Inflammatory macrophage (primary cell): ENCODE measurements at places on chromosomes 12 and 14.

DNA sequence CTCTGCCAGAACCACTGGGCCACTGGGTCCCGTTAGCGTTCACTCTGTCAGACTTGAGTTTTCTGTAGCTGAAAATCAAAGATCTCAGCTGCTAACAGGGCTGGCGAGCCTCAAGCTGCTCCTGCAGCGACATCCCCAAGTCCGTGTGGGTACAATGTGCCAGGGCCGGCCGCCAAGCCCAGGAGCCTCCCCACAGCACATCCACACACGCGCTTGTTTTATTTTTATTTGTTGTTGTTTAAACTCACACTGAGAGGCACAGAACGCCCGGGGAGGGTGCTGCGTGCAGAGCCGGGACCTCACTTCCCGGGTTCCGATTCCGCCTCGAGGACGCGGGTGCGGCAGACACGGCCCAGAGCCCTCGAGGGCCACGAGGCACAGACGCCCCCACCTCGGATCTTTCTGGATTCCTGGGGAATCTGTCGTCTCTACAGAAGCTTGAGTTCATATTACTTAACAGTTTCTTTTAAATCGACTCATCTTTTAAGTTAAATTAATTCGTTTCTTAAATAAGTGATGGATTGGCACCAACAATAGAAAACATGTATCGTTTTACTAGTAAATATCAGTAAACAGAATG lies 9.3 kb downstream of the GALNT9 start:
- no peak for DNase-seq

DNA sequence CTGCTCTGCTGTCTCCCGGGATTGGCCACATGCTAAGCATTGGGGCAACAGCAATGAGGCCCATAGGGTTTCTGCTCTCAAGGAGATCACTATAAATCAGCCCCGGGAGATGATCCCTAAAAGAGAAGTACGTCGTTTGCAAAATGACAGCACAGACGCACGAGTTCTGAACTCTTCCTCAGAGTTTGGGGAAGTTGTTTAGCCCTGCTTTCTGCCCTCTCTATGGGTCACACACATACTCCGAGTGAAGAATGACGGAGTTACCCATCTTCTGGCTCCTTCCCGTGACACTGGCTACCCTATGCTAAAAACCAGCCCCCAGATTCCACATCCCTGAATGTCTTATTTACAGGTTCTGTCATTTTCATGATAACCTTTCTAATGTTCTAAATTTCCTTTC lies 258.0 kb upstream of the PLEKHG7 start:
- DNase-seq: peak; percentile 95

DNA sequence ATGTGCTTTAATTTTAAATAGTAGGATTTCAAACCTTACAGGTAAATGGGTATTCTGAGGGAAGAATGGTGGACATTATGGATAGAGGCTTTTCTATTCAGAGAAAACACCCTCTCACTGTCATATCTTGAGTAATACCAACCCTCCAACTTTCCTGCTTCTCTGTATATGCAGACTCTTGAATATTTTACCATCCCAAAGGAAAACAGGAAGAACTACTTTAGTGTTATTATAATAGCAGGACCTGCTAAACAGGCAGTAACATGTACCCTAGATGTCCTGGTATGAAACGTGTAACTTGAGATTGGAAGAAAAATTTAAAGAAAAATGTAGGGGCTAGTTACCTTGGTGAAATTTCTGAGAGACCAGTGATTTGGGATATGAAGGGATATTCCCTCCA lies 82.9 kb upstream of the TRHDE start:
- no peak for DNase-seq

GRCh38 chr12:57628280-57629191 lies 4.5 kb downstream of the B4GALNT1 start:
- no peak for DNase-seq

DNA sequence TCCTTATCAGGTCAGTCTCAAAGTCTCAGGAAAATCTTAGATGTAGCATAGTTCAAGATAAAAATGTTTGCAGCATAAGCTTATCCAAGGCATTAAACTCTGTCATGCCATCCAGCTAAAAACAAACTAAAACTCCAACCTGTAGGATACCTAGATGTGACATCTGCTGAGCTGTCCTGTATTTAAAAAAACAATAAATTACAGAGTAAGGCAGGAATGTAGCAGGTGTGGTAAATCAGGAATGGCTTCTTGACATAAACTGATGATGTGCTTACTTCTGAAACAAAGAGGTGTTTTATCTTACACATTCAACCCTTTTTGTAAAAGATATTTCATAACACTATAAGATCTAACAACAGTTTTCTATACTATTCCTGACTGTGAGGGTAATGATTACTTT lies 30.6 kb upstream of the DLGAP5 start:
- DNase-seq: no peak

- DNase-seq: peak; percentile 6
Observed at GRCh38 chr14:52131640-52132320, 62.9 kb upstream of the NID2 start.

GRCh38 chr12:52160200-52160599 lies 31.6 kb downstream of the KRT80 start:
- no peak for DNase-seq

- no peak for DNase-seq
Observed at GRCh38 chr14:43132441-43132840, 1374.6 kb downstream of the FSCB start.

GRCh38 chr12:108701779-108702441 lies 29.4 kb downstream of the CORO1C start:
- peak; percentile 18 for DNase-seq

- peak; percentile 99 for DNase-seq
Observed at GRCh38 chr12:91877022-91877421, 268.6 kb downstream of the BTG1 start.

- no peak for DNase-seq
Observed at GRCh38 chr12:46354111-46354801, 18.3 kb downstream of the SLC38A2 start.

- no peak for DNase-seq
Observed at GRCh38 chr12:88870000-88870737, 289.9 kb upstream of the KITLG start.

DNA sequence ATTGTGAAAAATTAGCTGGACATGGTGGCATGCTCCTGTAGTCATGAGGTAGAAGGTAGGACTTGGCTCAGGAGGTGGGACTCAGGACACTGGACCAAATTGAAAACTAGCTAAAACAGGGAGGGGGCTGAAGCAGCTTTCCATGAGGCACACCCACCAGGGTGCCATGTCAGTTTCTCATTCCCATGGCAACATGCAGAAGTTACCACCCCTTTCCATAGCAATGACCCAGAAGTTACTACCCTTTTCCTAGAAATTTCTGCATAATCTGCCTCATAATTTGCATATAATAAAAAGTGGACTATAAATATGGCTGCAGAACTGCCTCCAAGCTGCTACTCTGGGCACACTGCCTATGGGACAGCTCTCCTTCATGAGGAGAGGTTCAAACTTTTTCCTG lies 38.5 kb downstream of the ERO1A start:
- DNase-seq: no peak

DNA sequence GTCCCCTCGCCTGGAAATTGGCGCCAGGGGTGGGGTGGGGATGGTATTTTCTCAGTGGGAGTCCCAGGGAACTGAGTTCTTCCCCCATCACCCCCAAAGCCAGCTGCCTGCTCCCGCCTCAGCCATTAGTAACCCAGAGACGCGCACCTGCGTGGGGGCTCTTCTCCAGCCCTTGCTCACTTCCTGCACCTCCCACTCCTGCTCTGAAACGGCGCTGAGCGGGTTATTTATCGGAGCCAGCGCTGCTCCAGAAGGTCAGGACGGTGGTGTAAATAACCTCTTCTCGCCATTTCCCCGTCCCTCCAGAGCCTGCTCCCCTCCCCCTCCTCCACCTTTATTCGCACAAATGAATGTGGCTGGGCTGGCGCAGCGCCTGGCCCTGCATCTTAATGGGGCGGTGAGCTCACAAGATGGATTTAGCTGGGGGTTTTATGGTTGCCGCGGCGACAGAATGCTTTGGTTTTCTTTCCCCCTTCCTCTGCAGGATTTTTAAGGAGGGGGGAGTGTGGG lies 12.2 kb downstream of the GPR84 start:
- no peak for DNase-seq

DNA sequence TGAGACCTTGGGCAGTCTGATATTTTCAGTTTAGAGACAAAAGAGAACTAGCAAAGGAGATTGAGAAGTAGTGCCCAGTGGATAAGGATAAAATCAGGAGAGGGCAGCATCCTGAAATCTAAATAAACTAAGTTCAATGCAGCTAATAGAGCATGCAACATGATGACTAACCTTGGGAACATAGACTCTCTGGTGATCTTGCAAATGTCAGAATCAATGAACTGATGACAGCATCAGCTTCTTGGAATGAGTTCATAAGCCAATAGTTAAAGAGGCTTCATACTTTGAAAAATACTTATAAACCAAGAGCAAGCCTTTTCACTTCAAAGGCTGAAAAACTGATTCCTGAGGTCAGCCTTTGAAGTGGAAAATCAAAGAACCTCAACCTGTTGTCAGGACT lies 8.2 kb downstream of the TAS2R19 start:
- no peak for DNase-seq

DNA sequence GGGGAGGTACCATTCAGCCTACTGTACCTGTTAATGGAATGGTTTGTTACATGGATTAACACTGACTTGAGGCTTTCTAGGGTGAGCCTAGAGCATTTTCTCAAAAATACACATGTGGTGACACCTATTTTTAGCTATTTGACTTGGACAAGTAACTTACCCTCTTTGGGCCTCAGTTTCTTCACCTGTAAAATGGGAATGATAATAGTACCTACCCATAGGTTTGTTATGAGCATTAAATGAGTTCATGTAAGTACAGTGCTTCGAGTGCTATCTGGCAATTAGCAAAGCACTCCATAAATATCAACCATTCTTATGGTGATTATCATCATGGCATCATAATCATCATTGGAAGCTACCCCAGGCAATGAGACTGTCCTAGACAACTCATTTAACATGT lies 216.5 kb downstream of the CHST11 start:
- DNase-seq: no peak

DNA sequence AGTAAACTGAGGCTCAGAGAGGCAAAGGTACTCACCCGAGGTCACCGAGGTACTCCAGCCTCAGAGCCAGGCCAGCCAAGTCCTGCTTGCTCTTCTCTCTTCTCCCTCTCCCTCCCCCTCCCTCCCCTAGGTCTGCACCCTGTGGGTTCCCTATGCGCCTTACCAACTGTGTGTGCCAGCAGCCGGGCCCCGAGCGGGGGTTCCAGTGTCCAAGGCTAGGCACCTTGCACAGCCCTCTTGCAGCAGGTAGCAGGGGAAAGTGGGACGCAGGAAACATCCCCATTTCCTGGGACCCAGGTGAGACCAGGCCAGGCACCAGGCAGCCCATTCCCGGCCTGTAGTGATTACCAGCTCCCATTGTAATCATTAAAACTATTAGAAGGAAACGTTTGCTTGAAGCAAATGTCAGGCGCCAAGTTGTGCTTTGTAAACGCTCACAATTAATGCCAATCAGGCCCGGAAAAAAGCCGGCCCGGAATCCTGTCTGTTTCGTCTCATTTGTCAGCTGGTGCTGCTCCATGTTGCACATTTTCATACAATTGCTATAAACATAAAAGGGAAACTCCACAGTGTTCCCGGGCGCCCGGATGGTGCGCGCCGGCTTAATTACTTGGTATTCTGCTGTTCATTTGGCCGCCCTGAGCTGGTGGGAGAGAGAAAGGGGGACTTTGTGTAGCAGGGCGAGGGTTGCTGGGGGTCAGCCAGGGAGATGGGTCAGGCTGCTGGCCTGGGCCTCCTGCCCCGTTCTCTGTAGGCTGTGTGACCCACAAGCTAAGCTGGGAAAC lies 11.9 kb downstream of the FAM222A start:
- DNase-seq: no peak

DNA sequence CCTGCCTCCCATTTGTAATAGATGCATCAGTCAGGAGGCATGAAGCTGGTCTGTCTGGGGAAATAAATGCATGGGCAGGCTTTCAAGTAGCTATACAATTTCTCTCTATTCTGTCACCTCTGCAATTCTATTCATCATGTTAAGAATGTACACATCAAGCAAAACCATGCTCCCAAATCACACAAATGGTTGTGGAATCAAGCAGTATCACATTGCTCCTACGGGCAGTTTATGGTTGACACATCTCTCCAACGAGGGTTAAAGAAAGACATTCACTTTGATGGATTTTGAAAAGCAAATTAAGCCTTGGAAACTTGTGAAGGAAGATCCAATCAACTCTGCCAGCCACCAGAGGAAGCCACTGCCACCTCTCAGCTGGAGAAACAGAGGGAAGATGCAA lies 1277.4 kb upstream of the TMEM132C start:
- DNase-seq: no peak

- peak; percentile 40 for DNase-seq
Observed at GRCh38 chr14:23530375-23531055, 21.1 kb downstream of the ZFHX2 start.

DNA sequence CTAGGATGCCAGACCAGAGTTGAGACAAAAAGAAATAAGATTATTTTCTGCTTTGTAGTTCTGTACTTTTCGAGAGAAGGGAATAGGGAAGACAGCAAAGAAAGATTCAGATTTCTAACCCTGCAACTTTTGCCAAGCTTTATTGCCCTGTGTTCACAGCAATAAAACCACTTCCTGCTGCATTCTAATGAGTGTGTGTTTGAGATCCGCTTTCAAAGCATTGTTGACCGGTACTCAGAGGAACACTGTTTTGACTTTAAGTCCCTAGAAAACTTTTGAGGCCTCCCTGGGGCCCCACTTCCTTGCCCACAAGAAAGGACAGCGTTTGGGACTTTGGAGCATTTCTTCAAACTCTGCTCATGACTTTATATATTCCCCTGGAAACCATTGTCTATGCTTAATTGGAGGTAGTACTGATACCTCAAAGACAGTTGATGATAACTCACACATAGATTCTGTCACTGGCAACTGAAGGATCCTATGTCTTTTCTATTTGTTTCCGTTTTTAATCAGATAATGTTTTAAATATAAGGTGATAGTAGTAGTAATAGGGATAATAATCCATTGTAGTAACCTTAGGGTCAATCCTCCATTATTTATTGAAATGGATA lies 1.3 kb downstream of the RNASE6 start:
- peak; percentile 59 for DNase-seq

DNA sequence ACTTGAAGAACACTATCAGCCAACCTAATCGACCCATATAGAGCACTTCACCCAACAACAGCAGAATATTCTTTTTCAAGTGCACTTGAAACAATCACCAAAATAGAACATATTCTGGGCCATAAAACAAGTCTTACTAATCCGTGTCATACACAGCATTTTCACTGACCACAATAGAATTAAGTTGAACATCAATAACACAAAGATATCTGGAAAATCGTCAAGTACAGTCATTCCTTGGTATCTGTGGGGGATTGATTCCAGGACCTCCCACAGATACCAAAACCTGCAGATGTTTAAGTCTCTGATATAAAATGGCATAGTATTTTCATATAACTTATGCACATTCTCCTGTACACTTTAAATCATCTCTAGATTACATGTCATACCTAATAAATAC lies 295.7 kb downstream of the BCL11B start:
- DNase-seq: no peak

- peak; percentile 33 for DNase-seq
Observed at GRCh38 chr14:104805326-104805678, 4.4 kb downstream of the ZBTB42 start.

- no peak for DNase-seq
Observed at GRCh38 chr12:12240662-12241340, 26.0 kb downstream of the LRP6 start.
